Dermis lymphatic vessel endothelial cell (primary cell): ENCODE measurements at places on chromosomes 11 and 22. TPM values are rescaled to one million over a fixed set of nuclear protein-coding genes. Genes with fewer than 3 reads are reported as not detected.

The CHADL gene
- total RNA-seq, result 0.52 and 0.54 TPM in 2 replicates

The ROBO4 gene
- 181 and 296 TPM in 2 replicates for total RNA-seq

The TMEM121B gene
- under 0.01 and 0.17 TPM in 2 replicates for total RNA-seq

The CSF2RB gene
- 1.5 and 3.4 TPM in 2 replicates for total RNA-seq

The HOATZ gene
- not detected in 2 replicates for total RNA-seq

The GRM5 gene
- total RNA-seq, result 0.09 and 0.11 TPM in 2 replicates

The SAA2 gene
- not detected in 2 replicates for total RNA-seq

The SLCO2B1 gene
- total RNA-seq, result 1.4 and 6.7 TPM in 2 replicates

The GLYATL1 gene
- total RNA-seq, result not detected in 2 replicates

The KLHL22 gene
- total RNA-seq, result 17.7 and 19.0 TPM in 2 replicates

The OR5B21 gene
- not detected in 2 replicates for total RNA-seq

The PIWIL4 gene
- total RNA-seq, result 0.69 and 2.5 TPM in 2 replicates

The OR8D4 gene
- total RNA-seq, result not detected in 2 replicates

The SPTY2D1 gene
- 10.0 and 12.1 TPM in 2 replicates for total RNA-seq

The APOA1 gene
- not detected in 2 replicates for total RNA-seq

The CCDC73 gene
- under 0.01 TPM in 2 replicates for total RNA-seq

The GGT5 gene
- total RNA-seq, result 1.8 and 8.9 TPM in 2 replicates

The RCN1 gene
- 153 and 156 TPM in 2 replicates for total RNA-seq

The DCHS1 gene
- total RNA-seq, result 33.4 and 45.6 TPM in 2 replicates

The FADS2 gene
- 23.1 and 32.7 TPM in 2 replicates for total RNA-seq

The CNGA4 gene
- total RNA-seq, result under 0.01 TPM in 1 of 2 replicates, not detected in the other

The OR52N4 gene
- total RNA-seq, result not detected in 2 replicates

The TKFC gene
- total RNA-seq, result 14.1 and 14.4 TPM in 2 replicates

The DEFB131B gene
- not detected in 2 replicates for total RNA-seq

The MAJIN gene
- total RNA-seq, result not detected in 2 replicates

The CDC42EP2 gene
- total RNA-seq, result 7.3 and 8.2 TPM in 2 replicates

The MB gene
- total RNA-seq, result not detected in 2 replicates

The NRGN gene
- 0.11 and 0.17 TPM in 2 replicates for total RNA-seq

The APOA4 gene
- total RNA-seq, result not detected in 2 replicates

The LUZP2 gene
- not detected in 2 replicates for total RNA-seq

The KRTAP5-8 gene
- total RNA-seq, result not detected in 2 replicates

The NLRP14 gene
- not detected in 2 replicates for total RNA-seq

The TENM4 gene
- under 0.01 and 0.09 TPM in 2 replicates for total RNA-seq

The HEPN1 gene
- total RNA-seq, result not detected in 2 replicates

The C22orf42 gene
- not detected in 2 replicates for total RNA-seq

The KCNA4 gene
- total RNA-seq, result not detected in 2 replicates
